ENCODE measurements at places on chromosomes 7 and 10. TPM values are rescaled to one million over a fixed set of nuclear protein-coding genes. Genes with fewer than 3 reads are reported as not detected.

DYDC2 gene
- 0.13 TPM for total RNA-seq

GIMAP1 gene
- not detected for total RNA-seq

TDRD1 gene
- not detected for total RNA-seq

TWIST1 gene
- total RNA-seq = 3.6 TPM

MCM10 gene
- total RNA-seq = 21.3 TPM

TAS2R41 gene
- total RNA-seq = not detected

PNLIPRP2 gene
- not detected for total RNA-seq

FAM25C gene
- total RNA-seq = not detected
